ENCODE measurements at places on chromosomes 11 and 22. TPM values are rescaled to one million over a fixed set of nuclear protein-coding genes. Genes with fewer than 3 reads are reported as not detected.

DNA sequence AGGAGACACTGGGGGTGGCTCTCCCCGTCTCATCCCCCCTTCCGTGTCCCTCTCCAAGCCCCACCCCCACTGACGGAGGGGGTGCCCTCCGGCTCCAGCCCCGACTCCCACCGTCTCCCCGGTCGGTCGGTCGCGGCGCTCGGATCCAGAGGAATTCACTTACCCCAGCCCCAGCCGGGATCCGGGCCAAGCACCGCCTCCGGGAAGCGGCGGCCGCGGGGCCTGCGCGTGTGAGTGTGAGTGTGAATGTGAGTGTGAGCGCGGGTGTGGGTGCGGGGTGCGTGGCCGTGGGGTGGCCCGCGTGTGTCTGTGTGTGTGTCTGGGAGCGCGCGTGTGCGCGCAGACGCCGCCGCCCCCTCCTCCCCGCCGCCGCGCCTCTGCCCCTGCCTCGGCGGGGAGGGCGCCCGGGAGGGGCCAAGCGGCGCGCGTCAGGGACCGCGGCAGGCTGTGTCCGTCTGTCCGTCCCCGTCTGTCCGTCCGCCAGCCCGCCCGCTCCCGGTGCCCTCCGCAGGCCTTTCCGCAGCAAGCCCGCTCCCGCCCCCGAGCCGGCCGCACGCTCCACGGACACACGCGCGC is at the start of gene ELFN2:
Gene ELFN2 (minus strand): TSS at position 345 of the 576 bp plus-strand sequence. CDS start 51,945 bp downstream, outside the sequence.
- DNase-seq = no peak

GRCh38 chr22:44752285-44753188 is at the start of gene ARHGAP8:
Gene ARHGAP8, plus strand, starts transcription at chr22:44752575. Its CDS starts 33,953 bp downstream, at chr22:44786528.
- DNase-seq = no peak

GRCh38 chr22:31728857-31729256 is 21.1 kb downstream of the PRR14L start:
- no peak for DNase-seq

GRCh38 chr11:102703826-102704493 is 1.6 kb downstream of the MMP27 start:
- DNase-seq = no peak

- DNase-seq = no peak
Measured at GRCh38 chr11:18853086-18853720, 61.6 kb upstream of the PTPN5 start.

DNA sequence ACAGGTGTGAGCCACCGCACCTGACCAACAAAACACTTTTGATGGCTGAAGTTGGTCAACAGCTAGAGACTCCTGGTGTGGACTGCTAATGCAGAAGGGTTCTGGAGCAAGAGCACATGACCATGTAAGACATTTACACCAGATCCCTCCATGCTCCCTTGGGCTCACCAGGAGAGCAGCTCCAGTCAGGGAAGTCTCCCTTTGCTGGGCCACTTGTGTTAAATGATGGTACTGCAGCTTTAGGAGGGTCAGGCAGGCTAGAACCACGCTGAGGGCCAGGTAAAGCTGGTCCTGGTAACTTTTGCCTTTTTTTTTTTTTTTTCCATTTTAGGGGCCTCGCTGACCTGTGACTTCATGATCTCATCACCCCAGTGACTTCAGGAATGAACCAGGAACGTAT is 146.4 kb downstream of the FBXO7 start:
- no peak for DNase-seq

- peak; percentile 67 for DNase-seq
Measured at GRCh38 chr11:313787-314553, at the start of gene IFITM1. Gene IFITM1, plus strand, starts transcription at chr11:314040. Its CDS starts 131 bp downstream, at chr11:314171.

DNA sequence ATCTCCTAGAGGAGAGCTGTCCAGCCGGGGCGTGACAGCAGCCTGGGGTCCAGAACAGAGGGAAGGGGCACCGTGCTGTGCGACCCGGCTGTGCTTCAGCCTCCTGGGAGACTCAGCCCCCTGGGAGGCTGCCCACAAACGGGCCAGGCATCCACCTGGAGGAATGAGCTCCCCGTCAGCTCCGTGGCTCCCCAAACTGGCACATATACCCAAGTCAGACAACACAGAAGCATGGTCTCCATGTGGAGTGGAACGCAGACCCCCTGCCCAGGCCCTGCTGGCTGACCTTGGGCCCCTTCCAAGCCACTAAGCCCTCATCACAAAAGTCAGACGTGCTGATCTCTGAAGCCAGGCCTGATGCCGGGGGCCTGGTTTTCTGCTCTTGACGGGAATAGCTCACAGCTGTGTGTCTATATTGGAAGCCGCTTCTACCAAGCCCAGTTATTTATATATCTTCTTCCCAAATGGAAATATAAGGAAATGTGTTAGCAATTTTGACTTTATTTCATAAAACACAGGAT is 91.7 kb downstream of the BRD1 start:
- no peak for DNase-seq

- no peak for DNase-seq
Measured at GRCh38 chr11:97537407-97538150, 1147.8 kb downstream of the JRKL start.

GRCh38 chr11:129427376-129427775 is 51.7 kb downstream of the BARX2 start:
- no peak for DNase-seq

DNA sequence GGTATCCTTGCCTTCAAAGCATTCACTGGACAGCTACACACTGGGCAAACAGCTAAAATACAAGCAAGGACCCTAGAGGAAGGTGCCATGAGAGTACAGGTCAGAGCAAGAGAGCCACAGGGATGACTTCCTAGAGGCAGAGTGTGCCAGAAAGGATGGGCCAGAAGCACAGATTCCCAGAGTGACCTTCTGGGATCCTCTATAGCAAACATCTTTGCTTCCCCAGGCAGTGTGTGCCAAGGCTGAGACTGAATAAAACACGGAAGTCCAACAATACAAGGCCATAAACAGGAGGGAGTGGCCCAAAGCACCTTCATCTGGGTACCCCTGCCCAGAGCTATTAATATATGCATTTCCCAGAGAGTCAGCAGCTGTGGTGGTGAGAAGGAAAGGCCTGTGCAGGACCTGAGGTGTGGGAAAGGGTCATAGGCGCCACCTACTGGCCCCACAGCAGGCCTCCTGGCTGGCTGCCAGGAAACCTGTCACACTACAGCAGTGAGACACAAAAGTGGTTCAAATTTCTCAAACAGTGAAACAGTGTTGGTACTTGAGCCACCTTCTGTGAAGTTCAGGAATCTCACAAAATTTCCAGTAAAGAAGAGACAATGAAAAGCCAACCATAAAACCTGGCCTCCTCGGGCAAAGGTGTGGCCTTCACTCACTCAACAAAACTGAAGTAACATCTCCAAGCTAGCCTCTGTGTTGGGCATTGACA is 20.3 kb downstream of the CLPB start:
- peak; percentile 67 for DNase-seq

DNA sequence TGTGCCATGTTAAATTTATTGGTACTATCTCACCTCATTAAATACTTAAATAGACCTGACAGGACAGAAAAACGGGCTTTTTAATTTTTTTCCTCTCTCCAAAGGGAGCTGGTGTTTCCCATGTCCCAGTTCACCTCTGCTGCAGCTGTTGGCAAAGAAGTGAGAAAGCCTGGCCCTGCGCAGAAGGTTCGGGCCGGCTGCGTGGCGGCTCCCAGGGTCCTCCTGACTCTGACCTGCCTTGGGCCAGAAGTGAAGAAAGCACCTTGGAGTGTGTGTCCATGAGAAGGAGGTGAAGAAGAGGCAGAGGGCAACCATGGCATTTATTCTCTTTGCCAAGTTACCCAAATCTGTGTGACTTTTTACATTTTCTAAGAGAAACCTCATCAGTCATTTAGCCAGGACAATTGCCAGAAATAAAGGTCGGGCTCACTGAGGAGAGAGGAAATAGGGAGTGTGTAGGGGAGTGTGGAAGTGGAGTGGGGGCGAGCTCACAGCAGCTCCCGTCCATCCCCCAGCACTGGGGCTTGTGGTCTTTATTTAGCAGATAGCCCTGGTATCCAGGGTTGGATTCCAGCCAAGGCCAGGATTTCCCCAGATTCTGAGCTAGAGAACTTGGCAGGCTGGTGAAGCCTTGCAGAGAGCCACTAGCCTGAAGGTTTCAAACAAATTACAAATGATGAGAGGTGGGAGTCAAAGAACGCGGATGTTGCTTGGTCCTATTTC is 102.4 kb upstream of the CADM1 start:
- no peak for DNase-seq

DNA sequence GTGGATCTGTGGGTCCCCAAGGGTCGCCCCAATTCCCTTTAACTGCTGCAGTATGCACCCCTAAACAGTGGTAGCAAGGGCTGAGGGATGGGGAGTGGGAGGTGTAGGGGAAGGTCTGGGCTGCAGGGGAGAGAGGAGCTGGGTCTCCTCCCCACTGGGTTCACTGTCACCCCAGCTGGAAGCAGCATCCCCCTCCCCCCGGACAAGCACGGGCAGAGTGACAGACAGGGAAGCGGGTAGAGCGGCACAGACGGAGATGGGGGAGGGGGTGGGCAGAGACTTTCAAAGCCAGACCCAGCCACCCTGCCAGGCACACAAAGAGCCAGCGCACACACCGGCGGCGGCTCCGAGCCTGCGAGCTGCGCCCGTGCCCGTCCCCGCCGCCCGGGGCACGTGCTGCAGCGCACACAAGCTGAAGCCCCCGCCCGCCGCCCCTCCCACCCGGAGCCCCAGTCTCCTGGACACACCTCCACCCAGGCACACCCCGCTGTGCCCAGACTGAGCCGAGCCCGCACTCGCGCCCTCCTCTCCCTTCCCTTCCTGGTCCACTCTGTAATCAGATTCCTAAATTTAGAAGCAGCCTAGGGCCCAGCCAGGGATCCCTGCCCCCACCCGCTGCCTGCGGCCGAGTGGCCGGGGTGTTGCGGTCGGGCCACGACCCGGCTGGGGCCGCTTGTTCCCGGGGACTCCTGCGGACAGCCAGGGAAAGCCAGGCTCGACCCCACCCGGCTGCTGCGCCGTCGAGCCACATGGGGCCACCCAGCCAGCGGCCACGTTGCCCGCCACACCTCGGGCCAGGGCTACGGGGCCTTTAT is 935 bp upstream of the RCOR2 start:
- DNase-seq = peak; percentile 31

DNA sequence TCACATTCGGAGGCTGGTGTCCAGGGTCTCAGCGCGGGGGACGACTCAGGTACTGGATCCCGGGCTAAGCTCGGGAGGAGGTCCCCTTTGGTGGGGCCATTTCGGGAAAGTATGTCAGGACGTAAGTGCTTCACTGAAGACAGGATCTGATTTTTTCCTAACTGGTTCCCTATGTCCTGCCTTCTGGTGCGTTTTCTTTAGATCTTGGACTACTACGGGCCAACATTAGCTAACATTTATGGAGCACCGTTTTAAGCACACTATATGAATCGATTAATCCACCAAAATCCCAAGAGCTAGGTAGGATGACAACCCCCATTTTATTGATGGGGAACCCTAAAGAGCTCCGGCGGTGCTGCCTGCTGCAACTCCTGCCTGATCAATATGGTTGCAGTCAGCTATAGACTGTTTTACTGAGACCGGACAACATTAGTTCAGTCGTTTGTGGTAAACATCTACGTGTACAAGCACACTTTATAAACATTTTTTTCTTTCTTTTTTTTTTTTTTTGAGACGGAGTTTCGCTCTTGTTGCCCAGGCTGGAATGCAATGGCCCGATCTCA is 17.0 kb upstream of the WDR74 start:
- no peak for DNase-seq

- no peak for DNase-seq
Measured at GRCh38 chr11:15229069-15229468, 114.3 kb downstream of the INSC start.

The TSSK2 gene
- polyA plus RNA-seq = not detected

The TRIM48 gene
- not detected for polyA plus RNA-seq

The OR6X1 gene
- not detected for polyA plus RNA-seq

The MGAT3 gene
- 1.1 TPM for polyA plus RNA-seq

The RAB38 gene
- not detected for polyA plus RNA-seq

The OR52I2 gene
- not detected for polyA plus RNA-seq
